ENCODE measurements at places on chromosomes 5 and 9.

GRCh38 chr9:133769511-133770075 lies 31.4 kb upstream of the SARDH start:
- no peak for DNase-seq

DNA sequence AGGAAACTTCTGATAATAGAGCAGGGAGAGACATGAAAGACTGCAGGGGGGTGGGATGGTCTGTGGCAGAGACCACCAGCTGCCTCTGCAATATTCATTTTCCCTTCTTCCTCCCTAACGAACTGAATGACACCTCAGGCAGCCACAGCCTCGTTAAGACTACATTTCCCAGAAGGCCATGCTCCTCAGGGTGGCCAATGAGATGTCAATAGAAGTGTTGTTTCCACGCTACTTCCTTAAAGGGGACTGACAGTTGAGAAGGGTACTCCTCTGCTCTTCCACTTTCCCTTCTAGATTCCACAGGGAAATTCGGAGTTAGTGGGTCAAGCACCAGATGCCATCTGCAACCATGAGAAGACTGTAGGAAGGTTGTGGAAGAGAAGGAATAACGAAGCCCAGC lies 52.0 kb upstream of the DAPK1 start:
- DNase-seq = no peak

GRCh38 chr5:37603072-37603471 lies 224.0 kb downstream of the WDR70 start:
- DNase-seq = no peak

DNA sequence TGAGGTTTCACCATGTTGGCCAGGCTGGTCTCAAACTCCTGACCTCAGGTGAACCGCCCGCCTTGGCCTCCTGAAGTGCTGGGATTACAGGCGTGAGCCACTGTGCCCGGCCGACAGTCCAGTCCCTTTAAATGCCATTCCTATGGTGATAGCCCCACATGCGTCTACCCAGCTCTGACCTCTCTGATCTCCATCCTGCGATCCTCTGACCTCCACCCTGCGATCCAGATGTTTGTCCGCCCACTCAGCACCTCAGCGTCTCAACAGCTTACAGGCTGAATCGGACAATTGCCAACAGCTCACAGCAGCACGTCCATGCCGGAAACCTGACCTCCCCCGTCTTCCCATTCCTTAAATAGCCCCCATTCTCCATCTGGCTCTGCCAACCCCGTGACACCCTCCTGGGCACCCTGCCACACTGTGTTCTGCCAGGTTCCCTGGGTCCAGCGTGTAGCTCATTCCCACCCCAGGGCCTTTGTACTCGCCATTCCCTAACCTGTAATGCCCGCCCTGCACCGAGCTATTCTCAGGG lies 44.0 kb upstream of the RNU6ATAC start:
- no peak for DNase-seq

DNA sequence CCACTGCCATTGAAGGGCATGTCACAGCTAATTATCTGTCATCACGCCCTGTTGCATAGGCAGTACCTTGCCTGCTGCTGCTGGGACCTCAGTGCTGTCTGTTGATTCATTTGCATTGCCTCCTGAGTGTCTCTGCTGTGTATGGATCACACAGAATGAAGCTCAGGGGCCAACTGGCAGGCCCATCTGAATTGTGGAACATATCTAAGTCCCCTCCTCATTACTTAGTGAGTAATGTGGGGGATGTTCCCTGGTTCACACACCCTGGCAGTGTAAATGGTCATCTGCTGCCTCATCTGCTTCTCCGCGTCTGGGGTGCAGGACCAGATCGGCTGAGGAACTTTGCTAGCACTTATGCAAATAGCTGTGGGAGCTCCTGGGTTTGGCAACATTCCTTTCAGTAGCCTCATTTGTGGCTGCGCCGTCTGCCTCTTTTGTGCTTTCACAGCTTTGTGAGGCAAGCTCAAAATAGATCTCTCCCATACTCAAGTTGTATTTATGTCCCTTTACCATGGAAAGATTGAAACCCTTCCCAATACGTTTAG lies 25.4 kb downstream of the TYRP1 start:
- DNase-seq = no peak
